ENCODE measurements at places on chromosomes 2 and 18.

DNA sequence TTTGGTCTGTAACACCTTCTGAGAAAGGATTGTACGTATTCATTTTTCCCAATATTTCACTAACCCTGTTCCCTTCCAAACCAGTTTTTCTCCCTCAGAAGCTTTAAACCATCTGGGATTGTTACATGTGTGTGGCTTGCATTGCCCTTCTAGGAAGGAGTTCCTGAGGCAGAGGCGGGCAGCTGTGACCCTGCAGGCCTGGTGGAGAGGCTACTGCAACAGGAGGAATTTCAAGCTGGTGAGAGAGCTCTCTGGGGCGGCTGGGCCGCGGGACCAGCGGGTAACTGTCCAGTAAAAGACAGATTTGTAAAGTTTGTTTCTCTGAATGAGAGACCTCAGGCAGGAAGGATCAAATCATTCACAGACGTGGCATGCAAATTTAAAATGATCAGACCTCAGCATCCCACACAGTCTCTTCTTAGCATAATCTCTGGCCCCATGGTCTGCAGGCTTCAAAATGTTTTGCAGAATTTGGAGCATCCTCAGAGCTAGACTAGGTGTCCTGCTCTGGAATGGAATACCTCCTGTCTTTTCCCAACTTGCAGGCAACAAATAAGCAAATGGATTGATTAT lies 40.2 kb upstream of the GPR17 start:
- DNase-seq: no peak

GRCh38 chr2:176124110-176124946 lies 1.8 kb downstream of the HOXD9 start:
- no peak for DNase-seq

DNA sequence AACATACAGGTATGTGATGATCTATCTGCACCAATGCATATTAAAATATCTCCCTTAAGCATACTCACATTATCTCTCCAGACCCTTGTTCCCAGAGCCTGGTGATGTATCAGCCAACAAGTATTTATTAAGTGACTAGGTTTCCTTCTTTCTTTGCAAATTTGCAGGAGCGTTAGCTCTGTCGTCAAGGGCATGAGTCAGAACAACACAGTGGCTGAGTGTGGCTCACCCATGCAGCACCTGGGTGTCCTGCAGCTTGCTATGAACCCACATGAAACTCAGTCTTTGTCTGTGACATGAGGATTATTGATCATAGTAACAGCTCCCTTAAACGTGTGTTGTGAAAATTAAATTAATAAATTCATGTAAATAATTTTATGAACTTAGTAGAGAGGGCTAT lies 96.6 kb downstream of the PIEZO2 start:
- no peak for DNase-seq

DNA sequence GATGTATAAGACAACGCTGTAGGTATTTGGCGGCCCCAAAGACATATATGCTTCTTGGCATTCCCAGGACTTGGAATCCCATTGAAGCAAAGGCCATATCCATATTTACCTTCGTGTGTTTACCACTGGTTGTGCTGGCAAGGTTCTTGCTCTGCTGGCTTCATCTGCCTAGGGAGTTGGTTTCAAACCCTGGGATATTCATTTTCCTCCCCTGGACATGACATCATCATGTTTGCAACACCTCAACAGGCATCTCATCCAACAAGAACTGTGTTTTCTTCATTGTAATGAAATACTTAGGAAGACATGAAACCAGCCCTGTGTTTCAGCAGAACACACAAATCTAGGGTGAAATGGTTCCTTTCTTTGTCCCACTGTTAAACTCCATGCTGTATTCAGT lies 77.9 kb upstream of the PHLPP1 start:
- DNase-seq: no peak

DNA sequence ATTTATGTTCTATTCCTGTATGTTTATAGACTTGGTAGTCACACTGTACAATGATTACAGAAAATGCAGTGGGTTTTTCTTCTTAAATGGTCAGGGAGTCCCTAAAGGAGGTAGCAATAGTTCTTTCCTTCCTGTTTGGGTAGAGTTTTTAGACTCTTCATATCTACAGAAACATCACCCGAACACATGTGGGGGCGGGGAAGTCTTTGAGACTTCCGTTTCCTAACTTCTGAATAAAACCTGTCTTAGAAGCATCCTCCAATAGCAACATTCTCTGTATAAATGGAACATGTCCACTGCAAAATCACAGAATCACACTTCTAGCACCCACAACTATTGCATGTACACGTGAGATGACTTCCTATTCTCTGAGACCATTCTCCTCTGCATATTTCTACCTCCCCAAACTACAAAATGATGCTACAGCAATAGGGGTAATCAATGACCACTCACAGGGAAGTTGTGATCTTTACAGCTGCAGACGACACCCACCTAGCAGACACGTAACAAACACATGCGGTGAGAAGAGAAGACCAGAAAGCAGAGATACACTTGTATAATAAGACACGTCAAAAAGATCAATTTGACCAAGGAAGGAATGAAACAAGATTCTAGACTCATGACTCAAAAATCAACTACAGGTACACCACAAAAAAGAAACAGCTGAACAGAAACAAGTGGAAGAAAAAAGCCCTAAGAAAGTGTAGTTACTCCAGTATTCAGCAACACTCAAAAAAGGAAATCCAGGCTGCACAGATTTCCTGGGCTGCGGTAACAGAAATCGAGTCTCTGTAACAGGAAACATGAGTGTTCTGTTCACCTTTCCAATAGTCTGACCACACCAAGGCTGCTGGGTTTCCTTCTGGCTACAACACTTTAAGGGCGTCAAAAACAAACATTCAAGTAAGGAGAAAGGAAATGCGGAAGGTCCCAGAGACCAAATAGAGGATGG lies 120.4 kb downstream of the ZNF516 start:
- DNase-seq: no peak

DNA sequence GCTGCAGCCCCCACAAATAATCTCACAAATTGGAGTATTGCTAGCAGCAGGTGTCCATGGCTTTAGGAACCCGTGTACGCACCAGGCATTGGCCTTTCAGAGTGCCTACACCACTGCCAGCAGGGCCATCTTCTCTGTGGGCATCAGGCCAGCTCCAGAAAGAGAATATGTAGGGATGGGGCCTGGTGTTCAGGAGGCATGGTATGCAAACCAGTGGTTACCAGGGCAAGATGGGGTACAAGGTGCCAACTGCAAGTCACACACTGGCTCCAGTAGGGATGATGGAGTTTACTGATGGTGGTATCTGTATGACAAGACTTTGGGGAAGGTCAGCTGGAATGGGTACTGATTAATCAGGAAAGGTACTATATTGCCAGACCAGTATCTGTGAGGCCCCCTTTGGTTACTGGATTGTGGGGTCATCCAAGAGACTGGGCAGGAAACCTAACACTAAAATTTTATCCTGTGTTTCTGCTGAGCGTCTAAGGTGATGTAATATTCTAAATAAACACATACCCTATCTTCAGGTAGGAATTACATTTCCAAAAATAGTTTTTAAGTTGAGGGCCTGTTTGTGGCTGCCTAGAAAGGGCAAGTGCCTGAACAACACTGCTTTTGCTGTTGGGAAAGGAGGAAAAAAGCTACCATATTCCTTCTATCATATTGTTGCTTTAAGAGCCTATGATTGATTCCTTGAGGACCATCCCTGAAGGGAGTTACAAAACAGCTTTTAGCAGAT lies 9.0 kb downstream of the CNOT9 start:
- no peak for DNase-seq

- no peak for DNase-seq
Measured at GRCh38 chr2:33373986-33374385, 102.5 kb upstream of the RASGRP3 start.

DNA sequence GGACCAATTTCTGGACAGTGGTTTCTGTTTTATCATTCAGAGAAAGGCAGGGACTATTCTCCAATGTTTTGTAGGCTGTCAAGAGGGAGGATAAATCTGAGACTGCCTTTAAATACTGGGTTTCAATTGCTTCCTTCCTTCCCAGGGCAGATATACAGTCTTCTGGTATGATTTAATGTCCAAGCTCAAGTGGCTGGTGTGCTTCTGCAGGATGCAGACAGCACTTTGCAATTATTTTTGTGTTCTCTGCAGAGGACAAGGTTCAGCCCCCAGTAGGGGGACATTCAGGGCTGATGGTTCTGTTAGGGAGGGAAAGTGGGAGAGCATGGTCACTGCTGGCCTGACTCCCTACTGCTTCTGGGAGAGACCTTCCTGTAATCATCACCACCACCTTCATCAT lies 4.6 kb upstream of the BOD1L2 start:
- DNase-seq: no peak

DNA sequence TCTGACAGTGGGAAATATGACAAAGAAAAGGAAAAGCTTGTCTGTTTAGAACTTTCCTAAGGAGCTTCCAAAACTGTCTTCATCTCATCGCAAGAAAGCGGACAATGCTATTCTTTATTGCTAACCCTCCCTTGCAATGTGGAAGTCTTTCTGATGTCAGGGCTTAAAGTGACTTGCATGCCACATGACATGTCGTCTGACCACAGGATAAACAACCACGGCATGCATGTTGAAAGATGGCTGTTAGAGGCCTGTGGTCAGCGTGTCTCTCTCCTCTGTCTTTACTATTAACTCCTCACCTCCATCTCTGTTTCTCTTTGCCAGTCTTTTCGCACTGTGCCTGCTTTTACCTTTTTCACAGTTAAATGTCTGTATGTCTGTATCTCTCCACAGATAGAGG lies 389.8 kb downstream of the LNPK start:
- DNase-seq: no peak

- DNase-seq: no peak
Measured at GRCh38 chr2:36553683-36554082, 44.3 kb downstream of the FEZ2 start.

DNA sequence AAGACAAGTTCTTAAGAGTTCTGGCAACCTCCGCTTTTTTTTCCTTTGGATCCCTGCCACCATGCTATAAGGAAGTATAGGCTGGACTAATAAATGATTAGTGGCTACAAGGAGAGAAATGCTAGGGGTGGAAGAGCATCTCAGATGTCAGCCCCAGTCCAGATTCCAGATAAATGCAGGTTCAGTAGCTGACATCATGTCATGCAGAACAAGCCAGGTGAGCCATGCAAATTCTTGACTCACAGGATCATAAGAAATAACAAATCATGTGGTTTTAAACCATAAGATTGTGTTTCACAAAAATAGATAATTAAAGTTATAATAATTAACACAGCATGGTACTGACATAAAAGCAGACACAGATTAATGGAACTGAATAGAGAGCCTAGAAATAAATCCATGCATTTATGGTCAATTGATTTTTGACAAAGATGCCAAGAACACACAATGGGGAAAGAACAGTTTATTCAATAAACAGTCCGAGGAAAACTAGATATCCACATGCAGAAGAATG lies 152.9 kb upstream of the SESTD1 start:
- no peak for DNase-seq

DNA sequence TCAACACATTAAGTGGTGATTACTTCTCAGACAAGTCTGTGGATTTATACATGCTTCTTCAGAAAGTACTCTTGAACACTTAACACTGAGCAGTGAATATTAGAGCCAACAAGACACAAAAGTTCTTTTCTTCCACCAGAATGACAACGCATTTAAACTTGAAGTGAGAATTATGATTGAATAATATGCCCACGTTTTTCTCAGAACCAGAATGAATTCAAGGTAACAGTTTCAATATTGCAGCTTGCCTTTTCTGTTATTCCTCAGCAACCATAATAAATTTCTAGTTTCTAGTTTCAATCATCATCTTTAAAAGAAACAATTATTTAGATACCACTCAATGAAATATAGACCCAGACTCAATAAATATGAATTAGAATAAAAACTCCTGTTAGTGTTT lies 547.0 kb downstream of the NUP35 start:
- DNase-seq: no peak

GRCh38 chr2:240956171-240956934 lies 42.1 kb upstream of the SNED1 start:
- DNase-seq: no peak

GRCh38 chr2:209872675-209873074 lies 101.0 kb downstream of the UNC80 start:
- DNase-seq: no peak

DNA sequence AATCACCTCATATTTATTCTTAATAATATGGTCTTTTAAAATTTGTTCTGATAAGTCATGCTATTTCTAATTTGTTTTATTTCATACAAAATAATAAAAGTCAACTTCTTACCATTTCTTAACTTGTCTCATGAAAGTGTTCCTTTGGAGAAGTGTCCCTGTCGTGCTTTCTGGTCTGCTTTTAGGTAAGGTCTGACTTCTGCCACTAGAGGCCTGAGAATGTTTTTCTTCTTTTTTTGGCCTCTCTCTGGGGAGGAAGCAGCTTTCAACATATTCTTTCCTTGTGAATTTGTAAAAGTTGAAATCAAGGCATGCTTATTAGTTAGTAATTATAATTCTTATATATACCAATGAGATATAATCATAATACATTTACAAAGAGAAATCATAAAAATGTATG lies 39.4 kb downstream of the MAP2 start:
- no peak for DNase-seq

GRCh38 chr2:60366135-60366712 lies 187.2 kb downstream of the BCL11A start:
- DNase-seq: no peak

DNA sequence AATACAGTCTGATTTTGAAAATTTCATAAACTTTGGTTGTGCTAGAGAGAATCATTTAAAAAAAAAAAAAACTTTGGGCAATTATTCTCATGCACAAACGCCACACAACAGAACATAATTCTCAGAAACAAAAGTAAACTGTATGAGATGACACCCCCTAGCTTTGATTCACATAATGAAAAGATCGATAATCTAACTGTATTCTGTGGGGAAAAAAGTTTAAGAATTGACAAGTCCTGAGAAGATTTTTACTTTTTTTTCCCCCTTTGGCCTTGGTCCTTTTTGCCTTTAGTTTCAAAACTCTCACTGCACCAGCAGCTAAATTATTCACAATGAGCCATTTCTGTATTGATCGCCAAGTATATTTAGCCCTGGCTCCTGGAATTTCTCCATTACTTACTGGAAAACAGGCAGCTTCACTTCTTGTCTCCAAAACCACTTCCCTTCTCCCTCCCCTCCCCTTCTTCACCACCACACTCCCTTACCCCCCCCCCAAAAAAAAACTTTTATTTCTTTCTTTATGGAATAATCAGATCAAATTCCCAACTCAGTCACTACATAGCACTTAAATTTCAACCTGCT lies 2.0 kb downstream of the IKZF2 start:
- DNase-seq: no peak
